T-helper 9 cell (primary cell): ENCODE measurements at places on chromosomes 13 and 19.
A peak's percentile ranks its signal among the peaks of the same experiment; 100 is the strongest.

GRCh38 chr19:57231686-57232085, 863 bp downstream of the AURKC start:
- no peak for DNase-seq

DNA sequence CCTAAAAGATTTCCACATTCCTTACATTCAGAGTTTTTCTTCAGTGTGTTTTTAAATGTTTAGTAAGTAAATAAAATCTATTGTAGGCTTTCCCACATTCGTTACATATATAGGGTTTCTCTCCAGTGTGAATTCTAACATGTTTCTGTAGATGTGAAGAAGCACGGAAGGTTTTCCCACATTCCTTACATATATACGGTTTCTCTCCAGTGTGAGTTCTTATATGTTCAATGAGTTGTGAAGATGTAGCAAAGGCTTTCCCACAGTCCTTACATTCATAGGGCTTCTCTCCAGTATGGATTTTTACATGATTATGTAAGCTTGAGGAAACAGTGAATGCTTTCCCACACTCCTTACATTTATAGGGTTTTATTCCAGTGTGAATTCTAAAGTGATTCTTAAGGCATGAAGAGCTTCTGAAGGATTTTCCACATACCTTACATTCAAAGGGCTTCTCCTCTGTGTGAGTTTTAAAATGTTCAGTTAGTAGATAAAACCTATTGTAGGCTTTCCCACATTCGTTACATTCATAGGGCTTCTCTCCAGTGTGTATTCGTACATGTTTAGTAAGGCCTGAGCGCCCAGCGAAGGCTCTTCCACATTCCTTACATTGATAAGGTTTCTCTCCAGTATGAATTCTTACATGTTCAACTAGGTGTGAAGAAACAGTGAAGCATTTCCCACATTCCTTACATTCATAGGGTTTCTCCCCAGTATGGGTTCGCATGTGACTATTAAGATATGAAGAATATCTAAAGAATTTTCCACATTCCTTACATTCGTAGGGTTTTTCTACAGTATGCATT, 18.2 kb downstream of the ZNF121 start:
- DNase-seq, result no peak

DNA sequence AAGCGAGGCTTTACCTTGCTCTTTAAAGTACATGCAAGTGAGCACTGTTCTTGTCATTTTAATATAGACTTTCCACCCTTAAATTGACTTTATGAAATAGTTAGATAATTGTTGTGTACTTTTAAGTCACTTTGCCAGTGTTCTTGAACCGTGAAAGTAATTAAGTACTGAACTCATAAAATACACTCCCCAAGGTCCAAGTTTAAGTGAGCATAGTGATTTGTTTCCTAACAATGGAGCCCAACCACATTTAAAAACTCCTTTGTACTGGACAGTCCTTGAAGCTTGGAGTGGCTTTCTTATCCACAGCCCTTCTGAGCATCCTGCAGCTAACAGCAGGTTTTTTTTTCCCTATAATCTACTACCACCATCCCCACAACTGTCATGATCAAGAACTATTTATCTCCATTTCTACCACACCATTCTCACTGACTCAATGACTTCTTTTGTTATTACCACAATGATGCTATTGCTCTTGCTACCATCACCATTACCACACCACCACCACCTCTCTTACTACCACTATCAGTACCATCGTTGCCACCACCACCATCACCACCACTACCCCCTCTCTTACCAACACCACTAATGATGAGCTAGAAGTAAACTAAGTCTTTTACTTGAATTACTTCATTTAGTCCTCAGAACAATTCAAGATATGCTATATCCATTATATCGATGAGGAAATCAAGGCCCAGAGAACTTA, 452.6 kb downstream of the DIAPH3 start:
- no peak for DNase-seq

GRCh38 chr13:24225930-24226329, 65.4 kb downstream of the SPATA13 start:
- no peak for DNase-seq

DNA sequence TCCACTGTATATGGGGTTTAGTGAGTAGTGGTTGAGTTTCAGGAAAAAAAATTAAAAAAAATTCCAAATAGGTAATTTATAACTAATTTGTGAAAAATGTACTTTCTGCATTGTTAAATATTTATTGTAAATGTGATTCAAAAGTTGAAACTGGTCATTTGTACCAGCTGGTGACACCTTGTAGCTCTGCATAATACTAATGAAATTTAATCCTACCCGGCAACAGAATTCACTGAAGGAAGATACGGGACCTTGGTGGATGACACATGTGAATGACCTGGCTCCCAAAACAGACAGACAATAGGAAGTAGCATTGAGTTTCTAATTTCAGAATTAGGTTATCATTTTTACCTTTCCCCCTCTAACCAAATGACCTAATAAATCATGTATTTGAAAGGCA, 73.8 kb downstream of the SLITRK6 start:
- DNase-seq, result no peak

GRCh38 chr13:33069365-33069764, 53.1 kb downstream of the KL start:
- DNase-seq, result no peak

DNA sequence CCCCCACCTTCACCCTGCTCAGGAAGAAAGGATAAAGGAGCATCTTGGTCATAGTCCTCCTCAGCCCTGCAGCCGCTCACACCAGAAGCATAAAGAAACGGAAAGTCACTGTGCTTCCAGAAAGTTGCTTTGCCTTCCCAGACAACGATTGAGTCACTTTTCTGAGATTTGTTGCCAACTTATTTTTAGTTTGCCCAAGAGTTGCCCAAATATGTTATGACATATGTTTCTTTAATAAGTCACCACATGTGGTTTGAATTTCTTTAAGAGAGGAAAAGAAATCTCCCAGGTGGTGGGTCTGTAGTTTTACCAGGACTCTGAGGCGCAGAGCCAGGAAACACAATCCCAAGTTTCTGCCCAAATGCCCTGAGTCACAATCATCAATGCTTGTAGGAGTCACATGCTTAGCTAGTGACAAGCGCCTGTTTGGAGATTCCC, 63.4 kb upstream of the LRCH1 start:
- no peak for DNase-seq

- DNase-seq, result no peak
Measured at GRCh38 chr13:101930331-101930730, 471.5 kb downstream of the FGF14 start.

DNA sequence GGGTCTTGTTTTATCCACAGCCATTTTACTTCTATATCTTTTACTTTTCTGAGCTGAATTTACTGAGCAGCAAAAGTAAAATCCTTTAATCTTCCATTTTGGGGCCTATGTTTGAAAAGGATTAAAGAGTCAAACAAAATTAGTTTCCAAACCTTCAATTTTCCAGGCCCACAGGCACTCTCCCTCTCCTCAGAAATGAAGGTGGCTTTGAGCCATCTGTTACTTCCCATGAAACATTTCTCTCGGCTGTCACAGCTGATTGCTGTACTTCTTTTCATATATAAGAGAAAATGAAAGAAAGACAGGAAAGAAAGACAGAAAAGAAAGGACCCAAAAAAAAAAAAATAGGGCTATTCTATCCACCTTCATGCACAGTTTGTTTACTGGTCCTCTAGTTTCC, 194.9 kb downstream of the LACC1 start:
- DNase-seq, result no peak

GRCh38 chr13:100306434-100306999, 217.6 kb downstream of the PCCA start:
- DNase-seq, result no peak

GRCh38 chr19:2986951-2987524, 9.7 kb downstream of the TLE6 start:
- DNase-seq, result no peak

DNA sequence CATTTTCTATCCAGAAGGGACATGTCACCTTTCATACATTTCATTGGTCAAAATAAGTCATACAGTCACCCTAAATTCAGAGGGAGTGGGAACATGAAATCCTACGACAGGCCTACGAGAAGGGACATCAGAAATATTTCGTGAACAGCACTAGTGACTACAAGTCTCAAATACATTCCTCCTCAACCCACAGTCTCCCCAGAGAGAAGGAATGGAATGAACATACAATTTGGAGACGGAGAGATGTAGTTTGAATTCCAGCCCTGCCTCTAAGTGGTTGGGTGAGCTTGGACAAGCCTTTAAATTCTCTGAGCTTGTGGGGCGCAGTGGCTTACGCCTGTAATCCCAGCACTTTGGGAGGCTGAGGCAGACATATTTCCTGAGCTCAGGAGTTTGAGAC, 9.9 kb downstream of the SERTM1 start:
- no peak for DNase-seq

DNA sequence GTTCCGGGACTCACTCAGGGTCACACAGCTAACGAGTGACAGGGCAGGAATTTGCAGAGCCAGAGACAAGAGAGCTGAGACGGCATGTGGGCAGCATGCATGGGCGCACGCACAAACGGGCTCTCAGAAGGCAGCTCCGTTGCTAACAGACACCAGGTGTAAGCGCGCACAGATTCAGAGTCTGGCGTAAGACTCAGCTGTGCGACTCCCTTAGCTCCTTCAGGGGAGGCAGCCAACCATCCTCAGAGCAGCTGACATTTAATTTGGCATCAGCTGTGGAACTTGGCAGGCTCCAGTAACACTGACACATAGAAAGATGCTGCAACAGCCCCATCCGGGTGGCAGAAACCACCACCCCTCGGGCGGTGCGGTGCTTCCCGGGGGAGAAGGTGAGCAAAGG, 7.5 kb upstream of the TM6SF2 start:
- no peak for DNase-seq

DNA sequence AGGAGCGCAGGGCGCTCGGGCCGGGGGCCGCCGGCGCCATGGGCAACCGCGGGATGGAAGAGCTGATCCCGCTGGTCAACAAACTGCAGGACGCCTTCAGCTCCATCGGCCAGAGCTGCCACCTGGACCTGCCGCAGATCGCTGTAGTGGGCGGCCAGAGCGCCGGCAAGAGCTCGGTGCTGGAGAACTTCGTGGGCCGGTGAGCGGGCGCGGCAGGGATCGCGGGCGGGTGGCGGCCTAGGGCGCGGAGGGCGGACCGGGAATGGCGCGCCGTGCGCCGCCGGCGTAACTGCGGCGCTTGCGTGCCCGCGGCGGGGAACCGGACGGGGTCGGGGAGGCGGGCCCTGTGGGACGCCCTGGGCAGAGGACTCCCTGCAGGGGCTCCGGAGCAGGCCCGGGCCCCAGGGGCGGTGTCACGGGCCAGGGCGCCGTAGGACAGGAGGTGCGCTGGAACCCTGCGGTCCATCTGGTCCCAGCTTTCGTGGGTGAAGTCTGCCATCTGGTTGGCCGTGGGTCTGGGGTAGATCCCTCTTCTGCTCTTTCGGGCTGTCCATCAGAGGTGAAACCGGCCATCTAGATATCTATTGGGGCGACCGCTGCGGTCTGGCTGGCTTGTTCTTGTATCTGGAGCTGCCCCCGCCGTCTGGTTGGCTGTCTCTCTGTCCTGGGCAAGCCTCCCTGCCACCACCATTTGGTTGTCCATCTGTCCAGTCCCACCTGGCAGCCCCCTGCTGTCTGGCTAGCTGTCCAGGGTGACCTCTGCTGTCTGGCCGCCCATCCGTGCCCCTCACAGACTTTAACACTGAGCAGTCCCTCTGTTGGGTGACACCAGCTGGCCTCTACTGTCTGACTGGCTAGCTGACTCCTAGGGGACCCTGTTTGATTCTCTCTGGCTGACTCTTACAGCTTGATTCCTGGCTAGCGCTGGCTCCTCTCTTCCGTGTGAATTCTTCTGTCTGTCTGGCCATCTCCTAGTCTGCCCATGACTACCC, 622 bp downstream of the DNM2 start:
- DNase-seq, result peak; percentile 40

DNA sequence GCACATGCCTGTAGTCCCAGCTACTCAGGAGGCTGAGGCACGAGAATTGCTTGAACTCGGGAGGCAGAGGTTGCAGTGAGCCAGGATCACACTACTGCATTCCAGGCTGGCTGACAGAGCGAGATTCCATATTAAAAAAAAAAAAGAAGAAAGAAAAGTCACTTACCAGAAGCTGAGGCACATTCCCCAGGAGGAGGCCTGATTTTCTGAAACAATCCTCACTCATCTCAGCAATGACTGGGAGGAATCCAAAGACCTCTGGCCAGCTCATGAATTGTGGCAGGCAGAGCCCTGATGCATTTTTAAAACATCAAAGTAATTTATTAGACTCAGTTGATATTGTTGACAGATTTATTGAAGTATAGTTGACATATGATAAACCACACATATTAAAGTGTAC, 206.3 kb downstream of the FOXO1 start:
- no peak for DNase-seq

DNA sequence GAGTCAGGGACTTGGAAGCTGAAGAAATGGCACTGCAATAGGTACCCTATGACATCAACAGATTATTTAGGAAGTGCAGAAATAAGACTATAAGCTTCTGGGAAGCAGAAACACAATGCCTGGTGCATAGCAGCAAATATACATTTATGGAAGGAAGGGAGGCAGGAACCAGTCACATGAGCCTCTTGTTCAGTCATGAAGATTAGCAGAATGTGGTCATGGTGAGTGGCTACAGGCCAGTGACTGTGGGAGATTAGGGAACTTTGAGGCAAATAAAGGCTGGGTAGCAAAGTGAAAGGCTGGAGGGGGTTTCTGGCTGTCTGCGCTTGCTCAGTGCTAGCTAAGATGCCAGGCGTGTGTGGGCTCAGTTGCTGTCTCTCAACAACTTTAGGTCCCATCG, 96.3 kb downstream of the EPSTI1 start:
- no peak for DNase-seq

DNA sequence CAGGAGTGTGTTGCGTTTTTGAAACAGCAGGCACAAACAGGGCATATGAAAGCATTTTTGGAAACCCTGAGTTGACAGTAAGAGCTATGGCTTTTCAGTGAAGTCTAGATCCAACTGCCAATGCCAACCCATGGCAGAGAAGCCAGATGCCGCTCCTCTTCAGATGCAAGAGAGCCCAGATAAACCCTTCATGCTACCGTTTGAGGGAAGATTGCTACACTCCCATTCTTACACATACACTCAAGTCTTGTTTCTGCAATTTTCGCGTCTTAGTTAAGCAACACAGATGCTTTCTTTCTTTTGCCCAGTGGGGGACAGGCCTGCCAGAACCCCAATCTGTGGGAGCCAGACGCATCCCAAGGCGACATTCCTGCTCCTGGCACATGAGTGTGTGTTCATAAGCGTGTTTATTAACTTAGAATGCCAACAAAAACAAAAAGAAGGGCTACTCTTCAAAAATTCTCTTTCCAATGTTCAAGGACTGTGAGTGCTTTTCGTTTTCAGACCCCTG, 10.4 kb downstream of the BORCS8 start:
- DNase-seq, result no peak

- DNase-seq, result no peak
Measured at GRCh38 chr19:13865571-13866462, 11.1 kb upstream of the NANOS3 start.
